ENCODE measurements at places on chromosomes 5 and 9.

DNA sequence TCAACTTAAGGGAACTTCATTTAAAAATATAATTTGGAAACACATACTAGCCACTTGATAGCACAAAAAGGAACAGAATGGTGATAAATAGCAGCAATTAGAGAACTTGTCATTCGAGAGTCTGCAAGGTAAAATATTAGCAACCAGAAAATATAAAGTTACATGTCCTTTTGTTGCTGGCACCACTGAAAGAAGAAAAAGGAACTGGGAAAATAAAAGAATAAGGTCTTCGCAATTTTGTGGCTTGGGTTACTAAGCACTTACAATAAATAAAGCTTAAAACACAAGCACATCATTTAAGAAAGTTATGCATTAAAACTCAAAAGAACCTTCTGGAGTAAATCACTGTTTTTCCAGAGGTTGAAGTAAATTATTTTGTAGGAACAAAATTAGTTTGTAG, 149.9 kb upstream of the FBN2 start:
- DNase-seq, result no peak

DNA sequence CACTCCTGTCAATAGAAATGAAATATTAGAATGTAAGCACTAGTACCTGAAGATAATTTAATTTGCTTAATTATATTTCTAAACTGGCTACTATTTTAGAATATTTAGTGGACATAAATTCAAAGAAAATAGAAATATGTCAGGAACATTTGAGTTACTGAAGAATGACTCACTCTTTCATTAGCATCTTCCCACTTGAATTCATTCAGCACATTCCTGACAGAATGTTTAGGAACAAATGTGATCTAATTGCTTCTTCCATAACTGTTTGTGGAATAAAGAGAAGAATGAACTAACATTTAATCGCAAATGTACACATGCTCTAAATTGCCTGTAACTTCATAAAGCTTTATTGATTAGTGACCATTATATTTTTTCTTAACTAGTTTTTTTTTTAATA, 306.2 kb upstream of the ADAMTSL1 start:
- DNase-seq, result no peak

GRCh38 chr9:121237916-121238315, 30.0 kb upstream of the GSN start:
- DNase-seq, result no peak

- DNase-seq, result no peak
These were observed 691.1 kb upstream of the C9orf72 start for GRCh38 chr9:28264368-28264767.

GRCh38 chr9:22084336-22085035, 75.4 kb upstream of the CDKN2B start:
- no peak for DNase-seq

- DNase-seq, result no peak
These were observed 30.7 kb upstream of the CCNB1 start for GRCh38 chr5:69136293-69136692.

DNA sequence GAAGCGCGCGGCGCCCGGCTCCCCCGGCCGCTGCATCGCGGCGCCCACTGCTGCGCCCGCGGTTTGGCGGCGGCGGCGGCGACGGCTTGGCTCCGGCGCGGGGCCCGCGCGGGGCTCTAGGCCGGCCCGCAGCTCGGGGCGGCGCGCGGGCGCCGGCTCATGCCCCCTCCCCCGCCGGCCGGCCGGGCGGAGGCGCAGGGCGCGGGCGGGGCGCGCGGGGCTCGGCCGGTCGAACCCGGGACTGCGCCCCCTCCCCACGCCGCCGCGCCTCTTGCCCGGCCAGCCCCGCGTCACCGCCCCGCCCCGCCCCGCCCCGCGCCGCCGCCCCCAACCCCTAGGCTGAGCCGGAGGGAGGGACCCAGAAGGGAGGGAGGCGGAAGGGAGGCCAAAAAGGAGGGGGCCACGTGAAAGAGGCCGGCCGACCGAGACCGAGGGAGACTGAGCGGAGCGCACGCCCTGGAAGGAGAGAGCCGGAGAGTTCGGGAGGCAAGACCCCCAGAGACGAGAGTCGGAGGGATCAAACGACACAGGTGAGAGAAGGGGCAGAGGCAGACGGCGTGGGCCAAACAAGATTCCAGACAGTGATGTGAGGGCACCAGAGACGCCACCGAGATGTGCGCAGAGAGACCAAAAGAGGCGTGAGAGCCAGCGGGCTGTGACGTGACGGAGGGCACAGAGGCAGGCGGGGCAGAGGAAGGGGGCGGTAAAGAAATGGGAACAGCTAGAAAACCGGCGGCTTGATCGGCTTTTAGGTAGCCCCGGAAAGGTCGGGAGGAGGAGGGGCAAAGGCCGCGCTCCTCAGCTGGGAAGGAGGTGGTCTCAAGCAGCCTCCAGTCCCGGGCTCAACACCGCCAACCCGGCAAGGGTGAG, at the start of gene BARX1:
BARX1 (minus strand) TSS at position 245 of the 870 bp plus-strand sequence; CDS start at position 36, 209 bp downstream.
- no peak for DNase-seq

GRCh38 chr5:83844449-83845068, 123.9 kb upstream of the HAPLN1 start:
- DNase-seq, result no peak

DNA sequence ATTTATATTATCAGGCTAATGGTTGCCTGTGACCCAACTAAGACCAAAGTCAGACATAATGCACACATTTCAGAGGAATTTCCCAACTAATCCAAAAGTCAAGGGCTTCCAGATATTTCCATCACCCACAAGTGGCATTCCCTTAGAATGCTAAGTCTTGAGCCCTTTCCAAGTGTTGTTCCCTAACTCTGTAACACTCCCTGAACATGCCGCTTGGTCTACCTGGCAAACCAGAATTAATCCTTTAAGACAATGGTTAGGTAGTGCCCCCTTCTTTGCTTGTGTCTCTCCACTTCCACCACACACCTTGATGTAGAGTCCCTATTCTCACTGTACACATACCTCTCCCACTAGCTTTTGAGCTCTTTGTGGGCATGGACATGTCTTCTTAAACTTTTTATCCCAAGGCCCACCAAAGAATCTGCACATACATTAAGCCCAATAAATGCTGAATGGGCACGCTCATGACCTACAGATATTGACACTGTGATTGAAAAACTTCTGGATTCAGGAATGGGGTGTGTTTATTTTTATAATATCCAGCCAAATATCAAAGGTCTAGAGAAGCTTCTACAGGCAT, 37.8 kb upstream of the IFNE start:
- no peak for DNase-seq

- DNase-seq, result no peak
These were observed 2.5 kb upstream of the TCF7 start for GRCh38 chr5:134111741-134112647.

GRCh38 chr9:135886147-135886981, 21.0 kb downstream of the CAMSAP1 start:
- no peak for DNase-seq

DNA sequence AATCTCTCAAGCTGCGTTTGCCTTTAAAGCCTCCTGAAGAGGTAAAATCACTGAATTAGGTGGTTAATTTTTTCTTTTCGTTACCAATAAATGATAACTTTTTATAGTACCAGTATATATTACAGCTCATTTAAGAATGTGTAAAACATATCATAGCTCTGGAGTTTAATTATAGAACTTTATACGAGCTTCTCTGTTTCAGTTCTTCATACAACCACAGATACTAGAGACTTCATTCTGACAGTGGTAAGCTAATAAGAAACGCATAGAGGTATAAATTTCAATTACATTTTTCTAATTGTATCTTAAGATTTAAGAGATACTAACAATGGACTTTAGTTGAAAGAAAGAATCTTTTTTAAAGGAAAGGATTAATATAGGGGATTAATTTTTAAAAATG, 73.9 kb downstream of the PBX3 start:
- DNase-seq, result no peak

DNA sequence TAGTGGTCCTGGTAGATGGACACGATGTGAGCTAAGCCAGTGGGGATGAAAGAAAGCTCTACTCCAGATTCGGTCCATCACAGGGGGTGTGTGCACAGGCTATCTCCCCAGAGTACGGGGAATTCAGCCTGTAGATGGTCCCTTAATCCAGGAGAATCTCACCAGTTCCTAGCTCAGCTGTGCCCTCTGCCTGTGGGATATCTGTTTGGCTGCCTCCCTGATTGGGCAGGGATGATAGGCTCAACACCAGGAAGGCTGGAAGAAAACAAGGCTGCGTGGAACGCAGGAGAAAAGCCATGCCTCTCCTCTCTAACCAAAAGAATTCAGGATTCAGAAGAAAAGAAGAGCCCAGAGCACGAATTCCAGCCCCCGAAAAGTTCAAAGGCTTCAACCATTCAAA, 40.9 kb downstream of the VLDLR start:
- no peak for DNase-seq

GRCh38 chr5:178453224-178453623, 137.0 kb downstream of the COL23A1 start:
- DNase-seq, result no peak

DNA sequence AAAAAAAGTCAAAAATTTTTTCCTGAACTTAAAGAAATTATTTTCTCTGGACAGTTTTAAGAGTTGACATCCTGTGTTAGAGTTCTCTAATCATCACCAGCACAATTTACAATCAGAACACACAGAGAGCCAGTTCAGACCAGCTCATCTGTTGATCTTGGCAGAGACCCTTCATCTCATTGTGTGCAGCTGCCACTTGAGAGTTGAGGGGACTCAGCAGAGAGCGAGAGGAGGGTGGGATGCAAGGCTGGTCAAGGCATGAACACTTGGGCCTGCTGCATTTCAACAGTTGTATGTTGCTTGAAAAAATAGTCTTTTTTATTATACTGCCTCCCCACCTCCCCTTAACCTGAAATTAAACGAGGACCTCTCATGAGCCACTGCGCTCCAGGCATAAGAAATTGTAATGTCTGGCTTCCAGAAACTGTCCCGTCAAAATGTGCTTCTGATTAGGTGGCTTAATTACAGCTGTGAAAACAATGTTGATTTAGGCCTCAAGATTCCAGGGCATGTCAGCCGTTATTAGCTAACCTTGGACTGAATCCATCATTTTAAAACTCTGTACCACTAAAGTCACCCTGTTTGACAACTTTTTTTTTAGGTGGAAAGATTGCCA, 383.6 kb downstream of the CCDC171 start:
- DNase-seq, result no peak

DNA sequence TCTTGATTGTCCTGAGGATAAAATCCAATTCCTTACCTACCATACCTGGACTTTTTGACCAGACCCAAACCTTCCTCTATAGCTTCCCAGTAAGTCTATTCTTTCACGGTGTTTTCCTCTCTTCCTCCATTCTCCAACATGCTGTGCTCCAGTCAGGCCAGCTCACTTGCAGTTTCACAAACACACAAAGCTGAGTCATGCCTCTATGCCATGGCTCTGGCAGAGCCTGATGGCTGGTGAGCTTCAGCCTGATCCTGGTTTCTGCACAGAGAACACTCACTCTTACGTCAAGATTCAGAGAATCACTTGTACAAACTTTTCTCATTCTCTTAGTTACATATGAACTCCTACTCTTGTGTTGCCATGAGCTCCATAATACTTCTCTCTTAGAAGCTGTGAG, 27.7 kb upstream of the PAX5 start:
- no peak for DNase-seq

- no peak for DNase-seq
These were observed 206.8 kb downstream of the CD180 start for GRCh38 chr5:66989781-66990180.

DNA sequence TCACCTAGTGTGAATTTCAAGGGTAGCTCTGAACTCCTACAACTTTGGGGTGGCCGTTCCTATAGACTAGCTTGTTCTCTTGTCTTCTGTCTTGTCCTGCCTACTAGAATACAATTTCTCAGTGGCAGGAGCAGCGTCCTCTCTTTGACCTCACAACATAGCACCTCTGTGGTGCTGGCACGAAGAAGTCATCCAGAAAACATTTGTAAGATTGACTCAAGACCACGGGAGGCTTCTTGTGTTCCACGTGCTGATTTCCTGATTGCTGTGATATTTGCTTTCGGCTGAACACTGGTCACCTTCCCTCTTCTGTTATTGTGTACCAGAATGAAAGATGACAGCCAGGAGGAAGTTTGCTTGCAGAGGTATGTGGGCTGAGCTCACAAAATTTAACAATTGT, 27.0 kb downstream of the SLC1A1 start:
- DNase-seq, result no peak
